ENCODE measurements at places on chromosomes 5 and 9.

GRCh38 chr5:52504584-52505240, 283.0 kb upstream of the ITGA1 start:
- DNase-seq: no peak

DNA sequence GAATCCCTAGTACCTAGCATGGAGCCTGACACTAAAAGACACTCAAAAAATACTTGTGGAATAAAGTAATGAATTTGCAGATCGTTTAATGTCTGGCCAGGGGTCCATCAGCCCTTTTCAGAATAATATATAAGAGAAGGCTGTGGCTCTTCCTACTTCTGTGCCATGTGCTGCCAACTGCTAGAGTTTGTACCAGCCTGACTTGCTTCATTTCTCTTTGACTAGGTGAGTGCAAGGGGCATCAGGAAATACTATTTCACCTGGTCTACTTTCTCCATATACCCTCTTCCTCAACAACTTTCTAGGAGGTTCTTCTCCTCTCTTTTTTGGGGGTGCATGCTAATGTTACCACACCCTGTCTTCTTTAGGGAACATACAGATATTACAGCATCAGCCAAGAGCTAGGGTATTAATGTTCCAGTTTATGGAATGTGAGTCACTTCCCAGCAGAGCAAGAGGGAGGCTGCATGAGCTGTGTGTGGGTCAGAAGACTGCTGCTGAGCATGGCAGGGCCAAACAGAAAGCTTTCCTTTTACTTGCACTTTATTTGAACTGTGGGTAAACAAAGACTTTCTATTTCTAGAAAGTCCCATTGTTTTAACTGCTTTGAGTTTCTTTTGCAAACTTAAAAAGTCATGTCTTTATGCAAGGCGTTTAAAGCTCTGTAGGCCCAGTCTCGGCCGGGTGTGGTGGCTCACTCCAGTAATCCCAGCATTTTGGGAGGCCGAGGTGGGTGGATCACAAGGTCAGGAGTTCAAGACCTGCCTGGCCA, 158.9 kb downstream of the ADAMTSL1 start:
- no peak for DNase-seq

DNA sequence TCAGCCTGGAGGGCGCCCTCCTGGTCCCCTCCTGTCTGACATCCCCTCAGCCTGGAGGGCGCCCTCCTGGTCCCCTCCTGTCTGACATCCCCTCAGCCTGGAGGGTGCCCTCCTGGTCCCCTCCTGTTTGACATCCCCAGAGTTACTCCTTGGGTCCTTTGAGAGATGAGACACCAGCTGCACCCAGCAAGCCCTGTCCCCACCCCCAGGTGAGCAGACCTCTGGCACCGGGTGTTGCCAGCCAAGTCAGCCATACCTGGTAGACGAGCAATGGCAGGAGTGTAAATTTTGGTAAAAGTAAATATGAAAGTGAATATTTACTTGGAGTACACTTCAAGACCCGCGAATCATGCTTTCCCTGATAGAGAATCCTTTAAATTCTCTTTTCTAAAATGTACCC, 25.4 kb downstream of the EXOC3 start:
- no peak for DNase-seq

GRCh38 chr5:66867618-66868322, 271.6 kb downstream of the MAST4 start:
- DNase-seq: no peak

GRCh38 chr9:21558079-21558478, 76.0 kb upstream of the IFNE start:
- DNase-seq: no peak

DNA sequence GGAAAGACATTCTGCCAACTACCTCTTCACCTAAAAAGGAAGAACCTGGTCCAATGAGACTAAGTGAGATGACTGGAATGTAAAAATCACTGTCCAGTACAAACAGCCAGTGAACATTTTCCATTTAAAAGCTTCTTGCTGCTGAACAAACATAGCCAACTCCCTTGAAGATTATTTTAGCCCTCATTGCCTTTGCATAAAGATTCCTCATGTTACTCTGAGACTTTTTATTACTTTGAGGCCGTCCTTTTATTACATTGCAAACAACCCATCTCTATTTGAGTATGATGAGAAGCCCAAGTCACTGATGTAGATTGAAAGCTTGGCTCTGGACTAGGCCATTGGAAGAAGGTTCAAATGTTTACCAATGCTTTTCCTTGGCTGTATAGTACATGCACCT, 649.8 kb downstream of the CETN3 start:
- no peak for DNase-seq

DNA sequence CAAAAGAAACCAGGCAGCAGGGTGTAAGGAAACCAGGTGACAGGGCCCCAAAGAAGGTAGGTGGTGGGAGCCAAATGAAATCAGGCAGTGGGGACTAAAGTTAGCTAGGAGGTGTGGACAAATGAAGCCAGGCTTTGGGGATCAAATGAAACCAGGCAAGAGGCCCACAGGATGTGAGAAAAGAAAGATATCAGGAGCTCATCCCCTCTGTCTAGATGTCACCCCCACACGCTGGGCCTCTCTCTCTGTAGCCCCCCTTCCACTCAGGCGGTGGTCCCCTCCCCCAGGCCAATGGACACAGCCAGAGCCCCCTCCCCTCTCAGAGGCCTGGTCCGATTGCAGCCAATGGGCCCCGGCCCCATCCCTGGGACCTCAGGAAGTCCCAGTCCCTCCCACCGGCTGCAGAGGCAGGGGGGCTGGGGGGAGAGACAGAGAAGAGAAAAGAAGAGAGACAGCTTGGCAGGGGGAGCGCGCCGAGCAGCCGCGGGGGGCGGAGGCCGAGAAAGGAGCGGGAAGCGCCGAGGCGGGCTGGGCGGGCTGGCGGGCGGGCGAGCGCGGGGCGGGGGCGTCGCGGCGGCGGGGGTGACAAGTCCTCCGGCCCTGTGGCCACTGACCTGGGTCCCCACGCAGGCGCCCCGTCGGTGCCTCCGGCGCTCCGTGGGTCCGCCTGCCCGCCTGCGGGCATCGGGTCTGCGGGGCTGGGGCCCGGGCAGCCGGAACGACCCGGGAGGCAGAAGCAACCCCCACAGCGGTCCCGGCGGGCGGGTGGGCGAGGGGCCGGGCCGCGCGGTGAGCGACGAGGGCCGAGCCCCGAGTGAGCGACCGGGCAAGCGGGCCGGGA, 11.9 kb downstream of the CNTFR start:
- DNase-seq: no peak

DNA sequence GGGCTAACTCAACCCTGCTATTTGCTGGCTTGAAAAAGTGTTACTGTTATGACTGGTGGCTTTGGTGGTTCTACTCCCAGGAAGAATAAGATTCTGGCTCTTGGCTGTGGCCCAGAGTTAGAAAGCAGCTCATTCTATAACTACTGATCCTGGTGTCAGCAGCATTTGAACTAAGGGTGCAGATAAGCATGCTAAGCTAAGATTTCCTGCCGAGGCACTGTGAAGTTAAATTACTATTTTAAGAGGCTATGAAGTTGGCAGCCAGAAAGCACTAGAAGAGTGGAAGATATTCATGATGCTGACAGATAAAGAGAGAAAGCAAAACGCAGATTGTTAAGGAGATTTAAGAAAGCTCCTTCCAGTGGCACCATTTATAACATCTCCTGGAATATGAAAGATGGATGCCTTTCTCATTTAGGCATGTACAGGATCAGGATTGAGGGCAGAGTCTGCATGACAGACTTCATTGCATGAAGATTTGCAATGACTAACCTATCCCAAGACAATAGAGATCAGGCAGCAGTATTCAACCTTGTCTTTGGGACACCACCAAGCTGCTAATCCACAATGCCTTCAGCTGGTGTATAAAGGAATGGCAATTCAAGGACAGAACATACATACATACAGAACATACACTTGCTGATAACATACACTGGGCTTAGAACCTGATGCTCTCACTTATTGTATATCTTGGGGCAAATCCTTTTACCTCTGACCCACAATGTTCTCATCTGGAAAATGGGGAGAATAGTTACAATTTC, 11.7 kb downstream of the BRINP1 start:
- no peak for DNase-seq

- no peak for DNase-seq
Observed at GRCh38 chr5:18984559-18985080, 1003.4 kb downstream of the CDH18 start.

- no peak for DNase-seq
Observed at GRCh38 chr9:2624051-2624682, 2.6 kb downstream of the VLDLR start.

DNA sequence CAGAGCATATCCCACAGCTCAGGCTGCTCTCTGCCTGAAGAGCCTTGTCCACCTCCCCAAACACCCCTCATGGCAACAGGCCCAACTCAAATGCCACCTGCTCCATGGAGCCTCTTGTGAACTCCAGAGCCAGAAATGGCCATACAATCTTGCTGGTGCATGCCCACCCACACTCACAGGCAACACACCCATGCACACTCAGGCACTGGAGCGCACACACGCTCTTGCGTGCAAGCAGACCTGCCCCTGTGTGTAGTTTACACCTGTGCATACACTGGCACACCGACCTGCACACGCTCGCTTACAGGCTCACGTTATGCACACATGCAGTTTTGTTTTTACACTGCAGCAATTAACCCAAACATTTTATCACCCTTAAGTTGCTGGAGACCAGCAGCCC, 40.0 kb downstream of the HRH2 start:
- no peak for DNase-seq

DNA sequence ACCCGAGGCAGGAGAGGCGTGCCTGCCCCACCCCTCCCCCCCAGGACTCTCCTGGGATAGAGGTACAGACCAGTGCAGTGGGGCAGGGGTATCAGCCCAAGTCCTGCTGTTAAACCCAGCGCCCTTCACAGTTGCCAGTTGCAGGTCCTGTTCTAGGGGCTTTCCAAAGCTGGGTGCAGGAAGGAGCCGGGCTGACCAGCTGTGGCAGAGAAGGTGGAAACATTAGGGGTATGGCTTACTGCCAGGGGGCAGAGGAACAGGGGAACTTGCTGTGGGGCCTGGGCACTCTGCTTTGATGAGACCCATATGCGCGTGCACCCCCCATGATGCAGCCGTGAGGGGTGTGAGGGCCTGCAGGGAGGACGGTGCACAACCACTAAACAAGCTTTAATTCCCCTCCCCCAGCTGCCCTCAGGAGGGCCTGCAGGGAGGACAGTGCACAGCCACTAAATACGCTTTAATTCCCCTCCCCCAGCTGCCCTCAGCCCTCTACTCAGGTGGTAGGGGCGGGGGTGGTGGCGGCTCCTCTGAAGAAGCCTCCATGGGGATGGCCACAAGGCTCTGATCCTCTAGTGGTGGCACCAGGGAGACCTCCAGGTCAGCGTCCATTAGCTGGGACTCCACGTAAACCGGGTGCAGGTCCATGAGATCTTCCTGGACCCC, 766 bp upstream of the LRRC26 start:
- DNase-seq: no peak

DNA sequence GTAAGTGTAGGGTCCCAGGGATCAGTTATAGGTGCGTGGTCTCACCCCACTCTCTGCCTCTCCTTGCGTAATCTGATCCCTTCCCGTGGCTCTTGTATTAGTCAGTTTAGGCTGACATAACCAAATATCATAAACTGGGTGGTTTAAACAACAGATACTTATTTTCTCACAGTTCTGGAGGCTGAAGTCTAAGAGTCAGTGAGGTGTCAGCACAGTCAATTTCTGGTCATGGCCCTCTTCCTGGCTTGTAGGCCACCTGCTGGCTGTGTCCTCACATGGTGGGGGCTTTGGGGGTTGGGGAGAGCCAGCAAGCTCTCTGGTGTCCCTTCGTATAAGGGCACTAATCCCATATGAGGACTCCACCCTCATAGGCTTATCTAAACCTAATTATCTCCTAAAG, 32.3 kb downstream of the CARTPT start:
- no peak for DNase-seq

DNA sequence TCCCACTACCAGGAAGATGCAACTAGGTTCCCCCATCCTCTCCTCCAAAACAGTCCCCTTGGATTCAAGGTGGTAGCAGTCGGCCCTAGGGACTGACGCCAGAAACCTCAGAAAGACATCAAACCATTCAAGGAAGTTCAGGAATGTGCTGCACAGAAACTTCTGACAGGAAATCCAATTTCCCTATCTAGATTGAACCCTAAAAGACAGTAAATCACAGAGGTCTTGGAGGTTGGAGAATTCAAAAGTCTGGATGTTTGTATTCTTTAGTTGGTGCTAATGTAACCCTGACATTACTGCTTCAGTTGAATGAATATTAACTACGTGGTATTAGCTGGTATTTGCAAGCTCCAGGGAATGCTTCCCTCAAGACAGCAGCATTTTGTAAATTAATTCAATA, 125.3 kb downstream of the SYK start:
- no peak for DNase-seq

DNA sequence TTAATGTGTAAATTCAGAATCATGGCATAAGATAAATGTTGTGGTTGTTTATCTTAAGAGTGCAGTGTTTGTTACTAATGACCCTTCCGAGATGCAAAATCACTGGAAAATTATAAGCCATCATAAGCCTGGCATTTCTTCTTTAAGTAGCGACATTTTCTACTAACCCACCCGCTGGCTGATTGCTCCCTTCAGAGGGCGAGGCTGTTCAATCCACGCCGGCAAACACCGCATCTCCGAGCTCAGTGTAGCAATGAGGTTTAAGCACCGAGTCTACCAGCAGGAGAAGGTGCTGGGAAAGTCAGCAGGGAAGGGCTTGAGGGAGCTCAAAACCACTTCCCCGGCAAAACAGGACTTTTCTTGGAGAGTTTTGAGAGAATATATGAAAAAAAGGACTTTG, 52.7 kb downstream of the AK8 start:
- no peak for DNase-seq

- DNase-seq: no peak
Observed at GRCh38 chr5:173693670-173694069, 77.2 kb upstream of the BOD1 start.

DNA sequence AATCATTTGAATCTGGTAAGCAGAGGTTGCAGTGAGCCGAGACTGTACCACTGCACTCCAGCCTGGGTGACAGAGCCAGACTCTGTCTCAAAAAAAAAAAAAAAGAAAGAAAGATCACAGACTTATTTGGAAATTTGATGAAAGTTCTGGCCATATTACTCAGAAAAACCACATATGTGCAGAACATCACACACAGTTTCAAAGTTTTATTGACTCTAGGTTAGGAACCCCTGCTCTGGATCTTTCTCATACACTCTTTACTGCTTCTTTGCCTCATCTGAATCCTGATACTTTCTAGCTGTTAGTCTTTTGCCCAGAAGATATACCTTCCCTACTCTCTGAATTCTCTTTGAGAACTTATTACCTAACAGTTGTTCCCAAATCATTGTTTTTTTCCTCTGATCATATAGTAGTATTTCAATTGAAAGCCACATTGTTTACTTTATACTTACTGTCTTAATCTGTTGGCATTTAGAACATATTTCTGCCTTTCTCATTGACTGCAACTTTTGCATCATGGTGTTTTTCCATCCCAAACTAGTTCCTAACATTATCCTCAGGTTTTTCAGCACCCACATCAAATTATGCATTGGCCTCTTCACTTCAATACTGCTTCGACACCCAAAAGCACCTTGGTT, 68.7 kb downstream of the LNPEP start:
- DNase-seq: no peak

- DNase-seq: no peak
Observed at GRCh38 chr9:131833906-131834305, 94.0 kb upstream of the RAPGEF1 start.

Measured in putamen (tissue), 1 donor.